T follicular helper cell (primary cell): ENCODE measurements at places on chromosomes 6 and 20.

- no peak for DNase-seq
Observed at GRCh38 chr6:33833599-33833998, 29.8 kb upstream of the MLN start.

- peak; percentile 55 for DNase-seq
Observed at GRCh38 chr6:41733707-41734665, 1.4 kb downstream of the TFEB start.

- no peak for DNase-seq
Observed at GRCh38 chr6:130958468-130958867, 104.6 kb downstream of the EPB41L2 start.

DNA sequence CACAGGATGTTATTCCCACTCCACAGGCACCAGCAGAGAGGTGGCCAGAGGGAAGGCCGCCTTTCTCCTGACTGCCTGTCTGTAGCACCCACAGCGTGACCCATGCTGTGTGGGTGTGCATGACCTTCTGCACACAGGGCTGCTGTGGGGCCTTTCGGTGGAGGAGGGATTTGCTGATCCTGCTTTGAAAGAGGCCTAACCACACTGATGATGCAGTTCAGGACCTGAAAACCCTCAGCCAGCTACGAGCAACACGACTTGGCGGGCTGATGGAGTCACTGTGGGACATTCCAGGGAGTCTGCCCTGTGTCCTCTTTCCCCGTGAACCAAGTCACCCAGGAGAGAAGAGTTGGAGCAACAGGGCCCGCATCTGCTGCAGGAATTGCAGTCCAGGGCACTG is 49.1 kb downstream of the SYTL3 start:
- DNase-seq = no peak

DNA sequence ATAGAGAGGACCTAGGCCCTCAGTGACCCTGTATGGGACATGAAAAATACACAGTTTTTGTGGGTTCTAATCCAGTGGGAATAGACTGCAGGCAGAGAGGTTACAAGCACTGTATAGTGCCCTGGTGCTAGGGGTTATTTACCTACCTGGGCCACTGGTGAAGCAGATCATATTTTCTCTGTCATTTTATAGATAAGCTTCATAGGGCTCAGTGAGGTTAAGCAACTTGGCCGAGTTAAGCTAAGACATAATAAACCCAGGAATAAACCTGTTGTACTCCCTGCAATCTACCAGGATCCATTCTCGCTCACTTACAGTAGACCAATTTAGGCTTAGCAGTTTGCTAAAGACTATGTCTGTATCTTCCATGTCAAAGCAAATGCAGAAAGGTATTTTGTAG is 340.6 kb upstream of the KHDRBS2 start:
- DNase-seq = no peak

- DNase-seq = no peak
Observed at GRCh38 chr6:134307870-134308269, 10.0 kb downstream of the SGK1 start.

- no peak for DNase-seq
Observed at GRCh38 chr6:89291256-89291819, 23.8 kb downstream of the GABRR2 start.

- no peak for DNase-seq
Observed at GRCh38 chr6:39543095-39543494, 182.1 kb downstream of the KIF6 start.

GRCh38 chr20:49584418-49585382 is 16.8 kb upstream of the PTGIS start:
- no peak for DNase-seq

DNA sequence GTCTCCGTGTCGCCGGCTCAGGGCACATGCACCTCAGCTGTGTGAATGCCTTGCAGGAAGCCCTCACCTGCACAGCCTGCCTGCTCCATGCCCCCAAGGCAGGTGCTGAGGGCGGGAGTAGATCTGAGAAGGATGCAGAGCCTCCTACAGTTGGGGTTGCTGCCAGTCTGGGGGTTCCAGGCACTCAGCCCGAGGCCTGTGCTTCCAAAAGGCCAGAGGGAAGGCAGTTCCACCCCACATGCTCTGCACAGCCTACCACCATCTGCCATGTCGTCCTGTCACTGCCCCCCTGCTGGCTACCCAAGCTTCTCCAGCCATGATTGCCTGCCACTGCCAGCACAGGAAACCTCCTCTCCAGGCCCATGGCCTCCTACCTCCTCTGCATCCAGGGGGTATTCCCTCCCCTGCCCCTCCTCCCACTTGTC is 19.3 kb downstream of the ACSS1 start:
- no peak for DNase-seq
